Hematopoietic multipotent progenitor cell treated with erythropoietin and hydrocortisone succinate and interleukin-3 and kit ligand, for 17 days (in vitro differentiated cells): ENCODE measurements at places on chromosomes 16 and 17.

DNA sequence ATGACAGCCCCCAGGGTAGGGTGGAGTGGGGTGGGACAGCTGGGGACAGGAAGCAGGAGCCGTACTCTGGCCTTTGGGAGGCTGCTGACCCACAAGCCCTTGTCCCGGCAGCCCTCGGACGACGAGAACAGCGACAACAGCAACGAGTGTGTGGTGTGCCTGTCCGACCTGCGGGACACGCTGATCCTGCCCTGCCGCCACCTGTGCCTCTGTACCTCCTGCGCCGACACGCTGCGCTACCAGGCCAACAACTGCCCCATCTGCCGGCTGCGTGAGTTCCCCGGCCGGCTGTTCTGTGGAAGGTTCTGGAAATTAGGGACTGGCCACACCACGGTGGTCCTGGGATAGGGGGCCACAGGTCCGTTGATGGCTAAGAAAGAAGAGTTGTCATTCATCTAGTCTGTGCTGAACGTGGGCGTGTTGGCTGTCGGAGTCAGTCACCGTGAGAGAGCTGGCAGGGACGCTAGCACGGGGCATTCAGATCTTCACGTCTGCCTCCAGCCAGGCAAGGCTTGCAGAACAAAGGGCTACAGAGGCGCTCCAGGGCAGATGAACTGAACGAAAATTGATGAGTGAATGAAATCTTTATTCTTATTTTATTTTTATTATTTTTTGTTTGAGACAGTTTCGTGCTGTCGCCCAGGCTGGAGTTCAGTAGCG, 19.8 kb upstream of the NUDT16L1 start:
- DNase-seq = no peak

DNA sequence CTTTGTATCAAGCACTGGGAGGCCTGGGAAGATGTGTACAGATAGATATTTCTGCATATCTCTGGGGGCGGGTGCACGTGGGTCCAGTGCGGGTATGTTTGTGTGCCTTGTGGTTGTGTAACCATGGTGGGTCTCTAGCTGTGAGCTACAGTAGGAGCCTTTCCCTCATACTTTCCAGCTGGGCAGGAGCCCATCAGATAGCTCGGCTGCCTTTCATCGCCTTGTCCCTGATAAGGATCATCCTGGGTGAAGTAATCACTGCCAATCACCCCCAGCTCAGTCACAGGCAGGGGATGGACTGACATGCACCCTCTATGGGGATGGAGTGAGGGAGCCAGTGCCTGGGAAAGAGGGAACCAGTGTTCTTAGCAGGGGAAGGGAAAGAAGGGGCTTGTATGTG, 3.2 kb upstream of the SCRN2 start:
- no peak for DNase-seq

- DNase-seq = no peak
These were observed 45.3 kb downstream of the DDX19A start for GRCh38 chr16:70391881-70392481.

DNA sequence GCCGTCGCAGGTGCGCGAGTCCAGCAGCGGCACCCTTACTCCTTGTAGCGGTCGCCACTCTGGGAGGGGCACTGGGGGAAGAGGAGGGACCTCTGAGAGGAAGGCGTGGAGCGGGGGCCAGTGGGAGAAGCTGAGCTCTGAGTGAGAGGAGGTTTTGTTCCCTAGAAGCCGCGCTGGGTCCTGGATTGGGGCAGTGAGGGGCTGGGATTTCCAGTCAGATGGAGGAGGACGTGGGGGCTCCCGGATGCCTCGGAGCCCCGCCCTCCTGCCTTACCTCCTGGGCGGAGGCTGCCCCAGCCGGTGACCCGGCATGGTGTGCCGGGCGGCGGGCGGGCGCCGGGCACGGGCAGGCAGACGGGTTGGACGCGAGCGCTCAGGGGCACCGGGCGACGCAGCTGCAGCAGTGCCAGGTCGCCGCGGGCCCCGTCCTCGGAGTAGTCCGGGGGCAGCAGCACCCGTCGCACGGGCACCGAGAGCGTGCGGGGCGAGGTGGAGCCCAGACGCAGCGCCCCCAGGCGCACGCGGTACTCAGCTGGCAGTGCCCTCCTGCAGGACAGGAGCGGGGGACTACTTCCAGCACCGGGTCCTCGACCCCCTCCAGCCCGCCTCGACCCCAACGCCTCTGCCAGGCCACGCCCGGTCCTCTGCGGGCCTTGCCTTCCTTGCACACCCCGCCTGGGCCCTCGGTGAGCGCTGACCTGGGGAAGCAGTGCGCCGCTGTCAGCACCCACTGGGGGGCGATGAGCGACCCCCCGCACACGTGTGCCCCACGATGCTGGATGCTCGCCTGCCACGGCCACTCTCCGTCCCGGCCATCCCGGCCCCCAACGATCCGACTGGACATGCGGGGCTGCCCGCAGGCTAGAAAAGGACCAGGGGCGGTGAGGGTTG, 2.0 kb downstream of the PRSS33 start:
- DNase-seq = no peak

DNA sequence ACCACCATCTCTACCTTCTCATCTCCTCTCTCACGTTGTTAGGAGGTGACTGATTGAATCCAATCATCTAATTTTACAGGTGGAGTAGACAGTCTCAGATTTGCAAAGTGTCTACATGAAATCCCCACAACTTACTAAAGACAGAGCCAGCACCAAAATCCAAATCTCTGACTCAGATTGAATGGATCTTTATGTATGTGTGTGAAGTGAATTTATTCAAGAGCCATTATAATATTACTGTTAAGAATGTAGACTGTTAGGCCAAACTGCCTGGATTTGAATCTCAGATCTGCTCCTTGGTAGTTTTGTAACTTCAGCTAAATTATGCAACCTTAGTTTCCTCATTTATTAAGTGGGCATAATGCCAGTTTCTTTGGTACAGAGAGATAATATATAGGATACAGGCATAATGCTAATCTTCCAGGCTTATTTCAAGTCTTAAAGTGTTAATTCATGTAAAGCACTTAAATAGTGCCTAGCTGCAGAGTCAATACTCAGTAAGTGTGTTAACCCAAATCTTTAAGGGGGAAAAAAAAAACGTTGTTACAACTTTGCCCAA, 12.7 kb downstream of the CNEP1R1 start:
- DNase-seq = no peak

GRCh38 chr17:56291226-56291805, 138.0 kb downstream of the ANKFN1 start:
- no peak for DNase-seq

DNA sequence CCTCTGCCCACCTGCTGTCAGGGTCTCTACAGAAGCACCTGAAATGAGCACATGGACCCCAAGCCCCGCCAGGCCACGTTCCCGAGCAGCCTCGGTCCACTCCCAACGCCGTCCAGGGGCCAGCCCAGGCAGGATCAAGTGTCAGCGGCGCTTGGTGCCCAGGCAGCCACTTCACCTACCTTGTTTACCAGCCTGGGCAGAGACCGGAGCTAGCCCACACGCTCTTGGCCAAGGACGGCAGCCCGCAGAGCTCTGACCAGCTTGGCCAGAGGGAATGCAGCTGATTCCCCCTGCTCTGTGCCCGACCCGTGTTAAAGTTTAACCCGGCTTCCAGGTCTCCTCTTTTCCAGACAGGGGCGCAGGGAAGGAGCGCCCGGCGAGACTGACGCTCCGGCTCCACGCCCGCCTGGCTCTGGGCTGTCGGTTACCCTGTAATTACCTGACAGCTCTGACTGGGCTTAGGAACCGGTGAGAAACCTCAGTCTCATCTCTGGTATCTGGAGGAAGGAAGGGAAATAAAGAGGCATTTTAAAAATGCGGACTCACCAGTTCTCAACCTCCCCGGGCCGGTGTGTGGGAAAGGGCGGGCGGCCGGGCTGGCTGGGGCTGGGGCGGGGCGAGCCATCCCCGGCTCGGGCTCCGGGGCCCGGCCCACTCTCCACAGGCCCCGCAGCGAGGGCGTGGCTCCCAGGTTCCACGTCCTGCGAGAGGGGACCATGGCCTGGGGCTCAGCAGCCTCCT, 4.6 kb downstream of the KIFC3 start:
- DNase-seq = no peak

DNA sequence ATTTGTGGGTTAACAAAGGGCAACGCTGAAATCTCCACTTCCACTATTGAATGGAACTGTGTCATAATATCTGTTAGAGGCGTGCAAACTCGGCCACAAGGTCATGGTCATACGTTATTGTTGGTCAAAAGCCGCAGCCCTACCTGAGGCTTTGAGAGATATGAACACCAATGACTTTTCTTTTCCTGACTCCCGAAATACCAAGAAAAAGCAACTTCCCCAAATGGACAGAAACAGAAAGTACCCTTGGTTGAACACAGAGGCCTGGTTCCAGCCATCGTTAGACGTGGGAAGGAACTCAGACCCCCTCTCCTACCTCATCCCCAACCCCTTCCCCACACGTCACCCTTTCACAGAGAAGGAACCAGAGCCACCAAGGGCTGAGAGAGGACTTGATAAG, 1.4 kb upstream of the PIK3R5 start:
- DNase-seq = no peak

GRCh38 chr17:36188891-36189306, 7.7 kb downstream of the CCL3L1 start:
- DNase-seq = no peak

DNA sequence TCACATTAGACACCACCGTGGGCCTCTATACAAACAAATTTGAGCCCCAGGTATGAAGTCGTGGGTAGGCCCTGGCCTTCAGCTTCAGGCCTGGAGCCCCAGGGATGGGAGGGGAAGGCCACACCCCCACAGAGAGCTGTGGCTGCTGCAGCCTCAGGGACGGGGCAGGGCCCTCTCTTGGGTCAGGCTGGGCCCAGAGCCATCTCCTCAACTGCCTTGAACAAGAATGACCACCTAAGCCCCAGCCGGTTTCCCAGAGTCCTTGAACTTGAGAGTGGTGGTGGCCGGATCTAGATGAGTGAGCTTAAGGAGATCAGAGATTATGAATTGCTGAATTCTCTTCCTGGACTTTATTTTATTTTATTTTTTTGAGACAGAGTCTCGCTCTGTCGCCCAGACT, 18.6 kb downstream of the SCNN1B start:
- DNase-seq = no peak

DNA sequence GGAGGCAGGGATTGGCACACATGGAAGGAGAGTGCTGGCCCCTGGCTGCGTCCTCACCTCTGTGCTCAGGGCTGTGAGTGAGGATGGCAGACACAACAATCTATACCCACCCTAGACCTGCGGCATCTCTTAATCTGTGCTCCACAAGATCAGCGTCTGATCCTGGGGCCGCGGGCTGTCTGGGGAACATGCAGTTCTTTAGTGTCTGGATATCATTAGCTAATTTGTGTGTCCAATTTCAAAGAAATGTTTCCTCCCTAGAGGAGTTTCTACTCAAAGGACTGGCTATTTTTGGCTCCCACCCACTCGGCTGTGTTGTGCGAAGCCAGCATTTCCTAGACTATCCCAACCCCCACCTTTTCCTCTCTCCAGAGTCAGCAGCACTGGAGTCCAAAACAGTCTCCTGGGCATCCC, 93.8 kb downstream of the GRIN2A start:
- DNase-seq = no peak

DNA sequence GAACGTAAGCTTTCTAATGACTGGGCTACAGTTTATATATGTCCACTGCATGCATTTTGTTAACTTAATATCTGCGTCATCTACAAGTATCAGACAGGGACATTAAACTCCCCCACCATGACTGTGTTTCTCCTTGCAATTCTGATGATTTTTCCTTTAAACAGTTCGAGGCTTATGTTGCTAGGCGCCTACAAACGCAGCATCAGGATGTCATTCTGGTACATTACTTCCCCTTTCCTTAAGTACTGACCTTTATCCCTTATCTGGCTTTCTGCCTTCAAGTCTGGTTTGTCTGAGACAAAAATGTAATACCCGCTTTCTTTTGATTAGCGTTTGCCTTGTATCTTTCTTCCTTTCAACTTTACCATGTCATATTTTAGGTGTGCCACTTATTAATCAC, 362.4 kb downstream of the SLC39A11 start:
- DNase-seq = no peak

DNA sequence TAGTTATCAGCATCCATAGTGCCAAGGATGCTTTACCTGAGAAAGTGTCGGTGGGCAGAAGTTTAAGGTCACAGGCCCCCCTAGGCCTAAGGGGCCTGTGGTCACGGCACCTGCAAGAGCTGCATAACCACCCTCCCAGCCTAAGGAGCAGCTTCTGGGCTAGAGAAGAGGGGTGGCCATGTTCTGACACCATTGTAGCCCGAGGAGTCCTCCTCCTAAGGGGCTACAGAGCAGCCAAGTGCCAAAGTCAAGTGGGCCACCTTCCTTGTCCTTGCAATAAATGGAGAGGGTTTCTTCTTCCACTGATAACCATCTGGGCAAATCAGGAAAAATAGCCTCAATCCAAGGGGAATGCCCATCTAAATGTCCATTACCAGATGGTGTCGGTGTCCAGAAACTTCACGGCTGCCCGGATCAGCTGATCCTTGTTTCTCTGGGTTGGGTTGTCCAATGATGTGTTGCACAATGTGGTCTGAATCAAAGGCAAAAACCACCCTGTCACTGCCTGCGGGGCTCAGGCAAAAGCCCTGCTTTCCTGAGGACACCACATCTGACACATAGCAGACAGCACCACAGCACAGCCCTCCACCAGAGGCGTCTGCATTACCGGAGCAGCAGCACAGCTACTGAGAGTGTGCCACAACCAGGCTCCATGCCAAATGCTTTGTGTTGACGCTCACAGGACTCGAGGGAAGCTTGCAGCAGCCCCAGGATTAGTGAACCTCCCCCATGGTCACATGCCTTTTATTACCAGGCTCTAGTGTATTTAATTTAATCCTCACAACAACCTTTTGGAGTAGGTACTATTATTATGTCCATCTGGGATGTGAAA, 12.8 kb downstream of the ATPAF2 start:
- DNase-seq = no peak

DNA sequence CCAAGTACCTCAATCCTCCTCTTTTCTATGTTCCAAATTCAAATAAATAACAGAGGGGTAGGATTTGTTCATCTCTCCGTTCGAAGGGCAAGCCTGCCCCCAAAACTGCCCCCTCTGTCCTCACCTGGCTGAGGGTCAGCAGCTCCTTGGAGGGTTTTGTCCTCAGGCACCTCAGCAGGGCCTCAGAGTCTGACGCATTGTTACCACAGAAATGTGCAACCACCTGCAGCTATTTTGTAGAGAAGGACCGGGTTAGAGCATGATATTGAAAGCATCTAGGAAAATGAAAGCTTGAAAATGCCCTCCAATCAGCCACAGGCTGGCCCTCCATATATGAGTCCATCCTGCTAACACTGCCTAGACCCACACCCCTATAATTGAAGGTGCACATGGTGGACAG, 13.9 kb downstream of the CES5A start:
- no peak for DNase-seq

GRCh38 chr17:903691-904481, 75.7 kb downstream of the NXN start:
- no peak for DNase-seq

DNA sequence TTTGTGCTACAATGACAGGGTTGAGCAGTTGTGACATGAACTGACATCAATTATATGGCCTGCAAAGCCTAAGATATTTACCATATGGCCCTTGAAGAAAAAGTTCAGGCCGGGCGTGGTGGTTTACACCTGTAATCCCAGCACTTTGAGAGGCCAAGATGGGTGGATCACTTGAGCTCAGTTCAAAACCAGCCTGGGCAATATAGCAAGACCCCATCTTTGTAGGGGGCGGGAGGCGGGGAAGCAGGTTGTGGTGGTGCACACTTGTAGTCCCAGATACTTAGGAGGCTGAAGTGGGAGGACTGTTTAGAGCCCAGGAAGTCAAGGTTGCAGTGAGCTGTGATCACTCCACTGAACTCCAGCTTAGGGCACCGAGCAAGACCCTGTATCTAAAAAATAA, 48.3 kb downstream of the STH start:
- no peak for DNase-seq

GRCh38 chr16:19163215-19163614, 4.8 kb upstream of the SYT17 start:
- no peak for DNase-seq
